Aorta (tissue), 5 donors: ENCODE measurements at places on chromosomes 11 and 22. TPM values are rescaled to one million over a fixed set of nuclear protein-coding genes. Genes with fewer than 3 reads are reported as not detected.

Gene VPS11
- total RNA-seq, result 24.9 TPM

Gene KDM4D
- total RNA-seq, result 0.75 TPM

Gene MISFA
- 1.8 TPM for total RNA-seq

Gene IGSF9B
- total RNA-seq, result 59.7 TPM

Gene USH1C
- total RNA-seq, result not detected

Gene LRRC56
- total RNA-seq, result 1.3 TPM

Gene MPZL3
- total RNA-seq, result 2.7 TPM

Gene OR10D3
- not detected for total RNA-seq

Gene SLC5A4
- total RNA-seq, result 2.9 TPM

Gene TEAD1
- total RNA-seq, result 64.9 TPM

Gene TOLLIP
- total RNA-seq, result 52.1 TPM

Gene OR5M3
- not detected for total RNA-seq

Gene OR8D4
- total RNA-seq, result not detected

Gene CCDC116
- total RNA-seq, result 1.8 TPM

Gene NADSYN1
- 88.3 TPM for total RNA-seq

Gene NDUFS8
- total RNA-seq, result 76.7 TPM
